ENCODE measurements at places on chromosomes 7 and 10.

- no peak for DNase-seq
Observed at GRCh38 chr10:88226071-88226659, 357.0 kb downstream of the RNLS start.

GRCh38 chr7:101927389-101927788 is 110.0 kb downstream of the CUX1 start:
- DNase-seq, result no peak

GRCh38 chr10:11115337-11115736 is 97.7 kb downstream of the CELF2 start:
- no peak for DNase-seq

DNA sequence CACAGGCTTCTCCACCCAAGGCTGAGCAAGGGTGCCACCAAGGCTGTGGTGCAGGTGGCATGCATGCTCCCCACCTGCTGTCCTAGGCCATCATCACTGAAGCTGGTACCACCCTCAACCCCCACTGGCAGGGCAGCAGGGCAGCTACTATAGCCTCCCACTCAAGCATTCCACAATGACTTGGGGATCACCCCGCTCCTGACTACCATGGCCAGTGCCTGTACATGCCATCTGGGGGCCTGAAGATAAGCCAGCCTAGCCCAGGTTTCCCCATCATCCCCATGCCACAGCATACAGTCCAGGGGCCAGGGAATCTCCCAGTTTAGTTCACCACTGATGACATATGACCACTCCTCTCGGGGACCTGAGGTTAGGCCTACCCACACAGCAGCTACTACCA is 510.9 kb upstream of the LRRTM3 start:
- no peak for DNase-seq

- peak; percentile 66 for DNase-seq
Observed at GRCh38 chr10:124722798-124723783, 21.1 kb downstream of the FAM53B start.

GRCh38 chr7:100369105-100369504 is 4.2 kb upstream of the PILRA start:
- peak; percentile 99 for DNase-seq

- no peak for DNase-seq
Observed at GRCh38 chr7:44858161-44858560, 10.3 kb upstream of the H2AZ2 start.

GRCh38 chr10:6689036-6689435 is 109.0 kb upstream of the PRKCQ start:
- no peak for DNase-seq

DNA sequence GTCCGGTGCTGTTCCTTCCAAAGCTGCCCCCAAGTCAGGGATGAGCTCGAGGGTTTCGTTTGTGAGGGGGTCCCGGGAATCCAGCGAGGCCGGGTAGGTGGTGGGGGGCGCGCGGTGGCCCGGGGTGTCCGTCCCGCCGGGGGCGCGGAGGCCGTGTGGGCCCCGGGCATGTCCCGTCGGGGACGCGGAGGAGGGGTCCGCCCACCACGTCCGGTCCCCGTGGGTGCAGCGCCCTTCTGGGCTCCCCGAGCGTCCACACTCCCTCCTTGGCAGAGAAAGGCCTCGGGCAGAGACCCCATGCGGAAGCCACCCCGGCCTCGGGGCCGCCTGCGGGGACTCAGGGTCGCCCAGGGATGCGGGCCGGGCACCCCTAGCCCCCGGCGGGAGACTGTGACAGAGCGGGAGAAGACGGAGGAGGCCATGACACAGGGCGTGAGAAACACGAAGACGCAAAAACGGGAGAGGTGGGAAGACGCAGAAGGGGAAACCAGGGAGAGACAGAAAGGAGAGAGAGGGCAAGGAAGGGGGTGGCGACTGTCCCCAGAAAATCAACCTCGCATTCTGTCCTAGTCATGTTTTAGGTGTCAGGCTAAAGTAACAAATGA is 640 bp upstream of the ZNF425 start:
- peak; percentile 87 for DNase-seq

DNA sequence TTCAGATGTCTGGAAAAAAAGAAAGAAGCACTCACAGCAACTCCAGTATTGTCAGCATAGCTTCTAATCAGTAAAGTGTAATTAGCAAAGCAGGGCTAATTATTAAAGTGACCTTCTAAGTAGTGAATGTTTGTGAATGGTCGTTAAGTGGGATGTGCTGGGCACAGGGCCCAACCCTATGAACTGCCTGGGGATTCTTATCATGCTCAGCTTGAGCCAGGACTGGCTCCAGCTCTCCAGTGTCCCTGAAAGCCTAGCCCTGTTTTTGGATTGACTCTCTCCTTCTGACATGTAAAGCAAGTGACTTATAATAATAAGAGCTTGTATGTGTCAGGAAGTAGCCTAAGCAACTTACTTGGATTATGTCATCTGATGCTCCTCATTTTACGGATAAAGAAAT is 9.5 kb upstream of the TBX20 start:
- DNase-seq, result no peak

DNA sequence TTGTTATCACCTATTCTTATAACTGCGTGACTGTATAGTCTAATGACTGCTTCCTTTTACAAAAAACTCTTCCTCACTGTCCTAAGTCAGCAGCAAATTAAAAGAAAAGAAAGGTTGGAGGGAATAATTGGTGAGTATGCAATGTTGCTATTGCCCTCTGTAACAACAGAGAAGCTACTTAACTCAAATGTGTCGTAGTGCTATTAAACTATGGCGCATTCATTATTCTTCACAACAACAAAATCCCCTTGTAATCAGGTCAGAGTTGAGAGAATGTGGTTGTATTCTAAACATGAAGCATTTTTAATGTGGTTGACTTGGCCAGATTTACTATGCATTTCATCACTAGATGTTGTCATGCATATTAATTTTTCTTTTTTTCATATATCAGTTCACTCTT is 897.8 kb upstream of the PHF14 start:
- DNase-seq, result no peak

Measured in NB4 (cell line).